Thyroid gland (tissue), 4 donors: ENCODE measurements at places on chromosomes 7 and 10. TPM values are rescaled to one million over a fixed set of nuclear protein-coding genes. Genes with fewer than 3 reads are reported as not detected.

The TMEM139 gene
- 50.2 TPM for total RNA-seq

The AGAP6 gene
- total RNA-seq: 18.8 TPM

The ADCY1 gene
- total RNA-seq: 7.5 TPM

The GDF2 gene
- not detected for total RNA-seq

The NACAD gene
- total RNA-seq: 1.2 TPM

The AQP1 gene
- 71.7 TPM for total RNA-seq

The MSMB gene
- total RNA-seq: not detected

The LIPF gene
- not detected for total RNA-seq

- DNase-seq: no peak
Observed at GRCh38 chr7:43385856-43386255, 197.1 kb upstream of the STK17A start.

DNA sequence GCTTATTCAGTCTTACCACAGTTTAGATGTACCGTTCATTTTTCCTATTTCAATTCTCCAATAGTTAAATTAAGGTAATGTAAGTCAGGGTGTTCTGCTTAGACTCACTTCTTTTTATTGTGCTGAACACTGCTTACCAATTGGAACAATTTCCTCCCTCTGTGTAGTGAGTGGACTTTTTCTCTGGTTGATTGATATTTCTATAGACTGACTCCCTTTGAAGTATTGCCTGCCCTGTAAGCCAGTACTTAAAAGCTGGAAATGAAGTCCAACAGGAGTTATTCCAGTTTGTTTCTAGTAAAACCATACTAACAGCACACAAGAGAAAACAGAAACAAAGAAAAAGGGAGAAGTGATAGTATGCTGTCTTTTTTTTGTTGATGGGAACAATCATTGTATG is 1674.9 kb downstream of the REEP3 start:
- DNase-seq: no peak

DNA sequence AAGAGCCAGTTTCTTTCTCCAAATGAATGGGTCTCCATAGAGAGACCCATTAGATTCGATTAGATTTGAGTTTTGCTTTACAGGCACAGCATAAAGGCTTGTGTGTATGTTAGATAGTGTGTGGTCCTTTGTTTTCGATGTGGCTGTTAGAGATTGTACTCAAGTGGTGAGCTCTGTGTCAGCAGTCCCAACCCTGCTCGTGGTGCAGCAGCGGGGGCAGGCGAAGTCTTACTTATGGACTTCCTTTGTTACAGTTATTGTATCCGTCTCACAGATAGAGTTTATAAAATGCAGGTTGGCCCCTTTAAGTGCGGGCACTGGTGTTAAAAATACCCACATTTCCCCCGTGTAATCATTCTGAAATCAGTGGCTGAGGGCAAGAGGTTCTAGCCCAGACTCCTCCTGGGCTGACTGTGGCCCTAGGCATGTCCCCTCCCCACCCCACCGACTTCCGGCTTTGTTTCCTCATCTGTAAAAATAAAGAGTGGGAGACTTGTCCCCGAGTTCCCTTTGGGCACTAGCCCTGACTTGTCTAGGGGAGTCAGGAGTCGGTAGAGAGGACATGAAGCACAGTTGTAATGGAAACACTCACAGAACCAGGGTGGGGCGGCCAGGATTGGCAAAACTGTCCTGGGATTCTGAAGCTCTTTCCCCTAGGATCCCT is 28.6 kb downstream of the MTURN start:
- no peak for DNase-seq

- peak; percentile 65 for DNase-seq
Observed at GRCh38 chr7:21542891-21543527, at the start of gene DNAH11. DNAH11 (plus strand) TSS chr7:21543039; CDS start chr7:21543246, 207 bp downstream.
